ENCODE measurements at places on chromosomes 7 and 10.
A peak's percentile ranks its signal among the peaks of the same experiment; 100 is the strongest.

GRCh38 chr7:116277070-116277469, 66.7 kb downstream of the TES start:
- no peak for DNase-seq

DNA sequence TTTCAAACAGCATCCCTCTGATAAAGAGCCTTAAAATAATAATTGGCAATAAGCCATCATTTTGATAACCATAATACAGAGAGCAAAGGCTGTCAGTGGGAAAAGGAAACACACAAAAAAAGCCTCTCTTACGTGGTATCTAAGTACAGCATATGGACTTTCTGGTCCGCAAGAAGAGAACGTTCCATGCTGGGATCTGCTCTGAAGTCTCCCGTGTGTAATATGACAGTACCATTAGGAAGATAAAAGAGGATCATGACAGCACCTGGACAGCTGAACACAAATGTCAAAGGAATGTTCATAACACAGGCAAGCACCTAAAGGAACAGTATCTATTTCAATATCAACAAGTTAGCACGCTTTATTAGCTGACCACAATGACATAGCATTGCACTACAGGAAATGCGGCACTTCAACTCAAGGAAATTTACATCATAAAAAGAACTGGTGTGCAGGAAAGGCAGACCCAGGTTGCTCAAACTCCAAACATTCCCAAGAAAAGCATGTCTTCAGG, 9.9 kb downstream of the DCLRE1A start:
- no peak for DNase-seq

DNA sequence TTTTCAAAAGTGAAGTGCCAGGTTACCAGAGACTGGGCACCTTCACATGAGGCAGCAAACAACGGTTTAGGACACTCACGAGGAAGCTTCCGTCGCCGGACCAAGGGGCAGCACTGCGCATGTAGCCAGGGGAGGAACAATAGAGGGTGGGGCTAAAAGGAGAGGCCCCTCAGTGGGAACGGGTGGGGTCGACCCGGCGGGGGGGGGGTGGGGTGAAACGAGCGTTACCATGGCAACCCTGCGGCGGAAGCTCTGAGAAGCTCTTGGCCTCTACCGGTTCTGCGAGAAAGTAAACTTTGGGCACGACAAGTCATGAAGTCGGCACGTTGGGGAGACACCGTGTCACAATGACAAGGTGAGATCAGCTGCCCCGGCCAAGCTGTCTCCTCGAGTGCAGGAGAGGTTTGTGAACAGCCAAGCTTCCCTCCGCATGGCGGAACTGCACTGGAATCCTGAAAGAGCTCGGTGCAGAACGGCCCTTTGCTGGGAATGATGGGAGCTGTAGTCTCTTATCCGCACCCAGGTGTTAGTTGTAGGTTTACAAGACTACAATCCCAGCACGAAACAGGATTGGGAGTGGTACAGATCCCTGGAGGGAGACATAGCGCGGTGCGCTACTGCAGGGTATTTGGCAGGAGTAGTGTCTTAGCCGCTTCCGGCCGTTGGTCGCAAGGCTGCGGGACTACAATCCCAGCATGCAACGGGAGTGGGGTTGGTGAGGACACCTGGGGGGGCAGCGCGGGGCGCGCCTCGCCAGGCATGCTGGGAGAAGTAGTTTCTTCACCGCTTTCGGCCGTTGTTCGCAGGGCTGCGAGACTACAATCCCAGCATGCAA, 72.8 kb upstream of the ZNF722 start:
- DNase-seq = peak; percentile 81

- no peak for DNase-seq
These were observed 50.7 kb downstream of the PDGFA start for GRCh38 chr7:468681-469562.

DNA sequence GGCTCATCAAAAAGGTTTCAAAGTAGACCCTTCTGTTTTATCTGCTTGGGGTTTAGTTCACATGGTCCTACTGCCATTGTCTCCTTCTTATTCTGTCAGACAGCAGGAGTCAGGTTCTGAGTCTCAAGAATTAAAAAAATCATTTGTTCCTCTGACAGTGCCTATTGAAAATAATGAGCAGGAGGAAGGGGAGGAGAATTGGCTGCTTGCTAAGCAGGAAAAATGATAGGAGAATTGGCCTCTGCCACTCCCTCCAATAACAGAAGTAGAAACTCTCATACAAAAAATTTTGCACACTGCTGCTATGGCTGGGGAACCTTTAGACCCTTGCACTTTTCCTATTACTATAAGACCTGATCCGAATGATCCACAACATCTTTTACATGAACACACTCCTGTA, 35.7 kb downstream of the OR13A1 start:
- no peak for DNase-seq

DNA sequence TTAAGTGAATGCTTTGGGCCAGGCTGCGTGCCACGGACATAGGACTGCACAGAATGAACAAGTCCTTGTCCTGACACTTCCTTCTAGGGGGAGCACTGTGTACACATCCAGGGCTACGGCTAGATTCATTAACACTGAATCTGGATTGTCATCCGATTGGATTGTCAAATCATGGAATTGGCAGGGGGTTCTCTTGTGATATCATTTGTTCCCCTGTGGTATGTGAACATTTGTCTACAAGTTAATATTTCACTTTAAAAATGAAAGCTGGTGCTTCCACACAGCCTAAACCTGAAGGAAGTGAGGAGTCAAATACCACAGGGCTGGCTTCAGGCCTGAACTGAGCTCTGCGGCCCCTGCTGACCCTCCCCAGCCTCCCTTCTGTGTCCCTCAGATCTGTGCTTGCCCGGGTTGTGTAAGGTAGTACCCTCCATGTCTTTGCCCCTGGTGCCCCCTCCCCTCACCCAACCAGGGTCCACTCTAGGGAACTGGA, 75.6 kb downstream of the SNX10 start:
- no peak for DNase-seq

DNA sequence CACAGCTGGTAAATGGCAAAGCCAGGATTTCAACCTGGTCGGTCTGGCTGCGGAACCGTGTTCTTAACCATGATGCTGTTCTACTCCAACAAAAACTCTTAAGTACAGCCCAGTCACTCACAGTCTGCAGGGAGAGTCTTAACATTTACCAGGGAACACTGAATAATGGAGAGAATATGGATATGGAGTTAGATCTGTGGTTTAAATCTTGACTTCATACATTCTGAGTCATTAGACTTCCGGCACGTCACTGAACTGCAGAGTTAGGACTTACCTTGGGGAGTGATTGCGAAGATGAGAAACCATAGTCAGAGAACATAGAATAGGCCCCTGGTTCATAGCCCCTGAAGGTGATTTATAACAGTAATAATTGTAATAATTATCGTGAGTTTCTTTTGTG, 61.7 kb downstream of the ADRA2A start:
- DNase-seq = no peak

DNA sequence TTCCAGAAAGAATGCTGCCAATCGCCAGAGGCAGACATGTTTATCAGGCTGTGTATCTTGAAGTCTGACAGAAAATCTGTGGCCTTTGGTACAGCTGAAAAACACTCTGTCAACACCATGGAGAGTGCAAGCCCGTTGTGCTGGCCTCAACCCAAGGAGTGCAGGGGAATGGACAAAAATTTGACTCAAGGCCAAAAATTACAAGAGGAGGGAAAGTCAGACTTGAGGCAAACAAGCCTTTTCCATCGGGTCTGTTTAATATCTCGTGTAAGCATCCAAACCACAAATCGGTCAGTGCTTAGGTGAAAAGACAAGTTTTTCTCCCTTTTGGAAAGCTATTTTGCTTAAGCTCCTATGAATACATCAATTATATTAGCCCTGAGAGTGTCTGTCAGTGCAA, 305.3 kb upstream of the NFE2L3 start:
- DNase-seq = no peak

GRCh38 chr10:63930584-63930983, 409.4 kb downstream of the REEP3 start:
- no peak for DNase-seq

DNA sequence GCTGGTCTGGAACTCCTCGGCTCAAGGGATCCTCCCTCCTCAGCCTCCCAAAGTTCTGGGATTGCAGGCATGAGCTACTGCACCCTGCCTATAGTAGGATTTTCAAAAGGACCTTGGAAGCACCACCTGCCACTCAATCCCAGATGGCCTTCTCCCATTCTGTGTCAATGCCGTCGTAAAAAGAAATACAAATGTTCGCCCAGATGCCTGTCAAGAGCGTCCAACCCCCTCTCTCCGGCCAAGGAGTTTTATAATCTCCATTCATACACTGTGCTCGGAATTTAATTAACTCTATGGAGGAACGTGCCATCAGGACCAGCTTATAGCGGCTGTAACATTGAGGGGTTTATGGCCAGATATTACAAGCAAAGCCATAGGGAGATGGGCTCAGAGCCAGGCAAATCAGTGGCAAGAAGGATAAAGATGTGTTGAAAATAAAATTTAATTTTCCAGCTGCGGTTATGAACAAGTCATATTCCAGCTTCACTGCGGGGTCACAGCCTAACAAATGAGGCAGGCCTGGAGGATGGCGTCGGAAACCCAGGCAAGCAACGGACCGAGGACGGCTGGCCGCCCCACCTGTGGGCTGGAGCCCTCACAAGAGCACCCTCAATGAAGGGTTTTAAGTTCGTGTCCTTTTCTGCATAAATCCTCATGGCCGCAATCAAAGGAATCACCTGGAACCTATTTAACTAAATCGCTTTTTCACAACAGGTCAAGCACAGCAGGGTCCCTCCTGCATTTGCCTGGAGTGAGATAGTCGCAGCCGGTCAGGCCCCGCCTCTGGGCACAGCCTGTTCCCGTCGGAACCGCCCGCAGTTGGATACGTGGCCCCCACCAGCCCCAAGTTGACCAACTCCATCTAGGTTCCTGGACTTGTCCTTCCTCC, 374.5 kb upstream of the FOXK1 start:
- no peak for DNase-seq

- no peak for DNase-seq
These were observed 143.6 kb upstream of the FAM13C start for GRCh38 chr10:59505926-59506325.

GRCh38 chr7:33550979-33551378, 354.4 kb upstream of the BMPER start:
- no peak for DNase-seq

- DNase-seq = no peak
These were observed 4.8 kb downstream of the ADRB1 start for GRCh38 chr10:114048472-114048871.

- DNase-seq = no peak
These were observed 42.7 kb downstream of the PTPN12 start for GRCh38 chr7:77579797-77580196.

- no peak for DNase-seq
These were observed 638 bp downstream of the METTL27 start for GRCh38 chr7:73841689-73842066.

- DNase-seq = no peak
These were observed 32.6 kb downstream of the DDIT4 start for GRCh38 chr10:72306215-72306760.

DNA sequence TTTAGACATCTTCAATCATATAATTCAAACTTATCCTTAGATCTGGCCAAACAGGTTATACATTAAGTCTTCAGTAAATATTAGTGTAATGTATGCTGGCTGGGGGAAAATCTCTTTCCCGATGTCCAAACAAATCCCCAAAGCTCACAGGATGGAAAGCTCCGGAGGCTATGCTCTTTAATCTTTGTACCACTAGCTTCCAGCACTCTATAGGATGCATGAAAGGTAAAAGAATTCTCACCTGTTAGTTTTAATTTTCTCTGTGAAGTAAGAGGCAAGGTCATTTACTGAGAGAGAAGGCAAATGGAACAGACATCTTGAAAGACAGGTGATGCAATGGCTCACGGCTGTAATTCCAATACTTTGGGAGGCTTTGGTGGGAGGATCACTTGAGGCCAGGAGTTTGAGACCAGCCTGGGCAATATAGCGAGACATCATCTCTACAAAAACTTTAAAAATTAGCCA, 99.8 kb upstream of the KIF5B start:
- DNase-seq = no peak

DNA sequence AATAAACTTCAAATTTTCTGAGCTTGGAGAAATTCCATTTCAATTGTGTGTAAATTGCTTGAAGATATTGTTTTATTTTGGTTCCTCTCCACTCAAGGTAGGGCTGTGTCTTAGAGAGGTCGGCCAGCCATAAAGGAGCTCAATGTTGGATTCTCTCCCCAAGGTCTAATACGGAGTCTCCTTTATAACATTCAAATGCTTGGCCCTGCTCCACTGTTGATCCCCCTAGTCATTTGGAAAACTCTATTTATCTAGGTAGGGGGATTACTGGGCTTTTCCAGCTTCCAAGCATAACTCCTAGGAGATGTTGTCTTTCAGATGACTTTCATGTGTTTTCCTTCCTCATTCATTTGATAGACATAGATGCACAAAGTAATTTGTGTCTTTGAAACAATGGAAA, 170.9 kb downstream of the LRMDA start:
- DNase-seq = no peak

- DNase-seq = no peak
These were observed 15.2 kb upstream of the ELFN1 start for GRCh38 chr7:1654738-1655475.

- no peak for DNase-seq
These were observed 119.8 kb upstream of the LYZL2 start for GRCh38 chr10:30749385-30749784.

DNA sequence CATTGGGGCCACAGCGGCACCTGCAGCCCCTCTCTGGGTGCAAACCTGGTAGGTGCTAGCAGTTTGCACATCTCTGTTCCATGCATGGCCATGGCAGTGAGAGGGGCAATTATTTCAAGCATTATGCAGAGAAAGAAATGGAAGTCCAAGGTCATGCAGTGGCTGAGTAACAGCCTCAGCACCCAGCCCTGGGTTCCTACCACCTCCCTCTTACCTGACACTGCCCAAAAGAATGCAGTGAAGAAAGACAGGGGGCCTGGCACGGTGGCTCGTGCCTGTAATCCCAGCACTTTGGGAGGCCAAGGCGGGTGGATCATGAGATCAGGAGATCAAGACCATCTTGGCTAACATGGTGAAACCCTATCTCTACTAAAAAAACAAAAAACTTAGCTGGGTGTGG, 4.9 kb upstream of the CHST12 start:
- DNase-seq = no peak

GRCh38 chr7:143223784-143224183, 1.9 kb downstream of the TAS2R40 start:
- no peak for DNase-seq

- DNase-seq = no peak
These were observed 41.4 kb upstream of the AP5Z1 start for GRCh38 chr7:4733936-4734528.

DNA sequence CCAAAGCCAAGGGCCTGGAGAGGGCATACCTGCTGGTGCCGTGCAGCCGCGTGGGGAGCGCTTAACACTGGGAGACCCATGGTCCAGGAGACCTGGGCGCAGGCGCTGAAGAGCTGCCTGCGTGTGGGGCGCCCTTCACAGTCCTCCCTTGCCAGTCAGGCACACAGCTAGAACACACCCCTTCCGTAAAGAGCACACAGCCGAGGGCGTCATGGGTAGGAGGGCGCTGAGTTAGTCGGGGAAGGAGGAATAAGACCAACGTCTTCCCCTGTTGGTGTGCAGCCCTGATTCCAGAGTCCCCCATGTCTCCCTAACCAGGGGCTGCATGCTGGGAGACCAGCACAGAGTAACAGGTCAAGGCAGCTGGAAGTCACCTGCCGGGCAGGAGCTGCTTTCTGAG, 273.9 kb downstream of the USP6NL start:
- no peak for DNase-seq

Data from stimulated activated CD4-positive, alpha-beta T cell treated with anti-CD3 and anti-CD28 coated beads, Interleukin-1b, Interleukin-23, amount 100 ng/mL, for 4 hours (primary cell).